Right ventricle myocardium inferior (tissue), 1 donor: ENCODE measurements at places on chromosomes 3 and 15. TPM values are rescaled to one million over a fixed set of nuclear protein-coding genes. Genes with fewer than 3 reads are reported as not detected.

DNA sequence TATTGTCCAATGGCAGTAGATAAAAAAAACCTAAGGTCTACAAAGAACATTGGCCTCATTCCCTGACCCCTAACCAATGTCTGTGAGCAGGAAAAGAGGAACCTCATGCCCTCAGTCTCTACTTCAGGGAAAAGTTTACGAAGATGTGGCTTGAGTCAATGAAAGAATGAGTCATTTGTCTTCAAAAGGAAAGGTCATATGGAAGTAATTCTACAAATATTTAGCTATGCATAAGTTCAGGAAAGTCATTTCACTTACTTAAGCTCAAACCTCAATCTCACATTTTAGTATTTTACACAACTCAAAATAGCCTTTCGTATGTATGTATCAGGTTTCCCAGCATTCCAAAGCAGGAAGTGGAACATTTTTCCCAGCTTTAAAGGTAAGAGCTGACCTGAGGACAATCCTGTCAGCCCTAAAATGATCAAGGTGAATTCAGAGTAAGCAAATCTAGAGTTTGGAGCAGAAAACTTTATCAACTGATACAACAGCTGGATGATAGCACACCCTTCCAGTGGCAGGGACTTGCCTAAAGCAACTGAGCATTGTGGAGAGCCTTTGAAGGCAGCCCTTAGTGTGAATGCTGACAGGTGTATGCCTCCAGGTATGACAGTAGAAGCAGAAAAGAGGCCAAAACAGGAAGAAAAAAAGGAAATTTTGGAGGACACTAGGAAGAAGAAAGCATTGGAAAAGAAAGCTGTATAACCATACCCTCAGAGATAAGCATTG is 53.9 kb upstream of the ACKR4 start:
- no peak for DNase-seq

GRCh38 chr3:194986208-194987043 is 284.5 kb downstream of the XXYLT1 start:
- DNase-seq: no peak

DNA sequence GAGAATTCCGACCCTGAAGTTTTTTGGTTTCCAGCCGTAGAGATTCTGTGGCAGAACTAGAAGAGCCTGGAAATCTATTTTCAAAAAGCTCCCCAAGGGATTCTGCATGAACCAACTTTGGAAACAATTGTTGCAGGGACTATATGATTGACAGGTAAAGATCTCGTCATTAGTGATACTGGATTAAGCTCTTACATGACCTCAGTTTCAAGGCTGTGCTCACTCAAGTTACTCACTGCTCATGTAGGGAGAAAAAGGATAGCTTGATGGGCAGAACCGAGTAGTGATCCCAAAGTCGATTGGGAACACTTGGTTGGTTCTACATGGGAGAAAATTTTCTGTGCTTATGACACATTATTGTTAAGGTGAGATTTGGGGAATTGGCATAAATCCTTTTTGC is 142.3 kb upstream of the RASGRP1 start:
- no peak for DNase-seq

GRCh38 chr3:159586571-159587202 is 401.9 kb upstream of the IL12A start:
- no peak for DNase-seq

- DNase-seq: peak; percentile 74
Observed at GRCh38 chr3:72891053-72891855, 3.4 kb downstream of the GXYLT2 start.

- no peak for DNase-seq
Observed at GRCh38 chr3:192215-192929, 4.2 kb upstream of the CHL1 start.

DNA sequence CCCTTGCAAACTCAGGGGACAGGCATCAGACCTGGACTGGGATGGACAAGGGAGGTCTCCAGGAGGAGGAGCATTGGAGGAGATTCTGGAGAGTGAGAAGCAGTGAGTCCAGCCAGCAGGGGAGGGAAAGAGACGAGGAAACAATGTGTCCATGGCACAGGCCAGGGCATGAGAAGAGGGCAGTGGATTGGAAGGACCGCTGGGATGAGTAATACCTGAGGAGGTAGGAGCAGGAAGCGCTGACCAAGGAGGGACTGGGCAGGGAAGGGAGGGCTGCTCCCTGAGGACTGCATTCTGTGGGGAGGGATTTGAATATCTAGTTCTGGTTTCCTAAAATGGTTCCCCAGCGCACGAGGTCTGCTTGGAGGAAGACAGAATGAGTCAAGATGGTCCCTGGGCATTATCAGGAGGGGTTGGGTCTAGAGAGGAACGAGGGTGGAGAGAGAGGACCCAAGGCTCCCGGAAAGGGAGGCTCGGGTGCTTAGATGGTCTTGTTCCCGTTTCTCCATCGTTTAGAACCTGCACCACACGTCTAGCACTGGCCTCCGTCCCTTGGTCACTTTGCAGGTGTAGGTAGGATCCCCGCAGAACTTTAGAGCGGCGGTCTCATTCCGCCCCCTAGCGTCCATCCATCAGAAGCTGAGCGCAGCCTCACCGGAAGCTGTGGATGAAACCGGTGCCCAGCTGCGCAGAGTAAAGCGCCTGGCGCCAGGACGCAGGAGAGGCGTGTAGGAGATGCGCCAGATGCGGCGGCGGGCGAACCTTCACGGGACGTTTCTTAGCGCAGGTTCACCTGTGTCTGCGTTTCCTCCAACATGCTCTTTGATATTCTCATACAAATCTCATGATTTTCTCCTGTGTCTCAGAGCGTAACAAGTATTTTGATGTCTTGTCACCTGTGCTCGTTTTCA is 190.7 kb upstream of the NDN start:
- no peak for DNase-seq

- no peak for DNase-seq
Observed at GRCh38 chr15:101039461-101039860, 120.3 kb downstream of the LRRK1 start.

DNA sequence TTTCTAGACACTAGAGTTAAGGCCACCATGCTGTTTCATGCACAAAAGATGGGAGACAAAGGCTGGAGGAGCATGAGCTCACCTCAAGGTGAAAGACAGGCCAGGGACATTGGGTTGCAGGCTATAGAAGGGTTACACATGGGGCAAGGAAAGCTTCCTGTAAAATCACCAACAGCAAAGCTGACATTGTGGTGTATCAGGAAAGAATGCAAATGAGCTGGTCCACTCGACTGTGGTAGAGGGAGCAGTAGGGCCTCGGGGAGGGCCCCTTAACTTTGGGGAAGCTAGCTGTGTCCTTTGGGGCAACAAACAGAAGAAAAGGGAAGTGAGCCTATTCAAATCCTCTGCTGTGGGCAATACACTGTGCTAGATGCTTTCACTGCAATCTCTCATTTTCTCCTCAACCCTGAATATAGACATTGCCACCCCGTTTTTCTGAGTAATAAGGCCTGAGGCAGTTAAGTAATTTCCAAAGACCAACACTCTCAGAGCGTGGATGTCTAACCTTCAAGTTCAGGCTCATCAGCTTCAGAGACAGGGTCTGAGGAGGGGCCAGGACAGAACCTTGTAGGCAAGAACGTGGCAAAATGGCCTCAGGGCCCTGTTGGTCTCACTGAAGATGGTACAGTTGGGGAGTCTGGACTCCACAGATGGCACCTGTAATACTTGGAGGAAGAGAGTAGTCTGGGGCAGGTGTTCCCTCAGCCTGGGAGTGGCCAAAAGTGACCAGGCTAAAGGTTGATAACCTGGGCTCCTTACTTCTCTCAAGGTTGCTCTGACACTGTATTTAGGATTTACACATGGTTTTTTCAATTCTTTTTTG is 24.1 kb downstream of the CX3CR1 start:
- DNase-seq: peak; percentile 79

C3orf70 gene
- 2.0 TPM for total RNA-seq

DOCK3 gene
- total RNA-seq: 3.9 TPM

GRCh38 chr3:157335233-157336076 is 101.2 kb upstream of the PTX3 start:
- no peak for DNase-seq

DNA sequence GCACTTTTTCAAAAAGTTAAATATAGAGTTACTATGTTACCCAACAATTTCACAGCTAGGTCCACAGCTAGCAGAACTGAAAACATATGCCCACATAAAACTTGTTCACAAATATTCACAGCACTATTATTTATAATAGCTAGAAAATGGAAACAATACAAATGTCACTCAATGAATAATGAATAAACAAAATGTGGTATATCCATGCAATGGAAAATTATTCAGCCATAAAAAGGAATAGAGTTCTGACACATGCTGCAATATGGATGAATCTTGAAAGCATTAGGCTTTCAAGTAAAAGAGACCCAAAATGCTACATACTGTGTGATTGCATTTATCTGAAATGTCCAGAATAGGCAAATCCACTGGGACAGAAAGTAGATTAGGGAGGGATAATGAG is 111.9 kb downstream of the MECOM start:
- DNase-seq: no peak

KCTD6 gene
- total RNA-seq: 11.3 TPM

GRCh38 chr3:194720048-194720447 is 34.4 kb downstream of the FAM43A start:
- DNase-seq: no peak
